ELF-1 (cell line): ENCODE measurements at places on chromosomes 7 and 10.

DNA sequence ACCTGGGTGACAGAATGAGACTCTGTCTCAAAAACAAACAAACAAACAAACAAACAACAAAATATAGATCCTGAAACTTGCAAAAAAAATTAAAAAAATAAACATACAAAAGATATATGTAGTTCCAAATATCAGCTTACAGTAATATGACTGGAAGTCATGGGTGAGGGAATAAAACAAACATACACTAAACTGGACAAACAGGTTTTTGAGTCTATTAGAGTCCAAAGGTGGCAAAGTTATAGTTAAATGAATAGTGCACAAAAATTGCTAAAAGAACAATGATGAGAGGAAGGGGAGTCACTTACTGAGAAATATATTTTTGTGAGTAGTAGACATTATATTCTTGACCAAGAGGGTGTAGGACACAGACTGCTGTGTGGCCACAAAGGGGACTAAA, 16.7 kb upstream of the RSBN1L start:
- no peak for DNase-seq

GRCh38 chr7:40753455-40753854, 618.6 kb downstream of the SUGCT start:
- no peak for DNase-seq

GRCh38 chr10:129046065-129046681, 420.9 kb upstream of the MGMT start:
- DNase-seq: no peak

GRCh38 chr7:157000741-157001653, 9.5 kb downstream of the MNX1 start:
- DNase-seq: no peak

DNA sequence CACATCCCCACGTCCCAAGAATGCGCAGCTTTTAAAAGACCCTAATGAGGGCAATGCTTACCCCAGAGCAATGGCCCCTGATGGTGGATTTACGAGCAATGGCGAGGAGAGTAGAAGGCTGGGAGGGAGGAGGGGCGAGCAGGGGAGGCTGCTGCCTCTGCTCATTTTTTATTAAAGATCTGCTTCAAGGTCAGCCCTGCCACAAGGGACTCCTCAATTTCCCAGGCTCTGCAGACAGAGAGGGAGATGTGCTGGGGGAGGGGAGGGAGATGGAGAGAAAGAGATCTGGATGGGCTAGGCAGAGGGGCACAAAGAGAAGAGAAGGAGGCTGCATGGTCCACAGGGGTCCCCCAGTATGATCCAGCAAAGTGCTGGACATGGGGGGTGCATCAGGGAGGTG, 7.8 kb upstream of the SRRM3 start:
- no peak for DNase-seq

DNA sequence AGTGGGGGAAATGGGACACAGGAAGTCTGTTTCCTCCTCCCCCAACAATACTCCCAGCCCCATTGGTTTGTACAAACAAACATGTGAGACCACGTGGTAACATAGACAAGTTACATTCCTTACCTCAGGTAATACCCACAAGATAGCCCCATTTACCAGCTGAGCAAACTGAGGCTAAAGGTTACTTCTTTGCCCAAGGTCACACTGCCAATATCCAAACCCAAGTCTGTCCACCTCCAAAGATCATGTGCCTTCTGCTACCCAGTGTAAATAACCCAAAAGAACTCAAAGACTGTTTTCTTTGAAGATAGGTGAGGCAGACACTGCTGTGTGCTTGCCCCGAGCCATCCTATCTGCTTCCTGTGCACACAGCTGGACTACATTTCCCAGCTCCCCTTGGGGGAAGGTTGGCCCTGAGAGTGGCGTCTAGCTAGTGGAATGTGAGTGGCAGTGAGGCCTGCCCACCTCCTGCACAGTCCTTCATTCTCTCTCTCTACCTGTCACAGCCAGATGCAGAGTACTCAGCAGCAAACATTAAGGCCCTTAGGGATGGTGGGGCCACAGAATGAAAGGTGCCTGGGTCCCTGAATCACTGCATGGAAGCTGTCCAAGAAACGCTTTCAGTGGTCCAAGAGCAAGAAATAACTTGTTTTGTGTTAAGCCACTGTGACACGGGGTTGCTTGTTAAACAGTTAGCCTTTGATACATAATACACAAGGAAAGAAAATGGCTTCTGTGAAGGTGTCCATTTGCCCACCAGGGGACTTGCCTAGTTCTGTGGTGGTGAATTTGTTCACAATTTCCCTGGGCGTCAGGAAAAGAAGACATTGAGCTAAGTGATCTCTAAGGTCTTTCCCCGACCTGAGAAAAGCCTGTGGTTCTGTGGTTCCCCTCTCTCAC, 257.7 kb upstream of the NFE2L3 start:
- DNase-seq: peak; percentile 82

DNA sequence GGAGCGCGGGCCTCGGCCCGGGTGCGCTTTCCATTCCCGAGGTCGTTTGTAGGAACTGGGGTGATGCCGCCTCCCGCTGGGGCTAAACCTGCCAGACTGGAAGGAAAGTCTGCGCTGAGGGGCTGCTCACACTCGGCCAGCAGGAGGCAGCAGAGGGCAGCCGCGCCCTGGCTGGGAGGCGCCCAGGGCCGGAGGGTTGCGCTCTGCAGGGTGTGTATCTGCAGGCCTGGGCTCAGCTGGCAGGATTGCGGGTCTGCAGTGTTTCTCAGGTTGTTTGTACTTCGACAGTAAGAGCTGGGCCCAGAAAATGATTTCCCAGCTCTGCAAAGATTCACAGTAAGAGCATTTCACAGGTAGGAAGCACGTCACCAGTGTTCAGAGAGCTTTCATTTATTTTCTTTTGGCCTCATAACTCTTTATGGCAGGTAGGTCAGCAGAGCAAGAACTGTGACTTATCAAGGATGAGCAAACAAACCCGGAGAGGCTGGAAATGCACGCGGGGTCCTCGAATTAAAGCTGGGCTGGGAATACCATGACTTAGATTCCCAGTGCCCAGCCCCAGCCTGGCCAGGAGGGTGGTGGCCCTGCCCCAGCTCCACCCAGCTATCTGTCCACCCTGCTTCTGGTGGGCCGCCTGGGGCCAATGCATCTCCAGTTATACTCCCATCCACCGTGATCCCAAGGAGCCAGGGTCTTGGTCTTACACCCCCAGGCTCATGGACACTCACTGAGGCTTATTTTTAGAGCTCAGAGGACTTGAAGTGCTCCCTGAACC, 15.2 kb upstream of the PPP2R2D start:
- DNase-seq: peak; percentile 89

DNA sequence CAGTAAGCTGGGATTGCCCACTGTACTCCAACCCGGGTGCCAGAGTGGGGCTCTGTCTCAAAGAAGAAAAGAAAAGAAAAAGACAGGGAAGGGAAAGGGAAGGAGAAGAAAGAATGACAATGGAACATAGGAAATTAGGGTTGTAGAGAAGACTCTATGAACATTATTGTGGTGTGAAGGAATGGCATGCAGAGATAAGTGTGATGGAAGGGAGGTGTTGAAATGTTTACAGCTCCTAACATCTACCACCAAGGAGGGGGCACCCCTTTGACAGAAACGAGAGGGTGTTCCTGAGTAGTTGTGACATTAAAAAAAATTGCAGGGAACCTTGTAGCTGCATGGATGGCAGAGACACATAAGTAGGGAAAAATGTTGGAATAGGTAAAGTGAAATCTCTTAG, 27.5 kb downstream of the AUTS2 start:
- no peak for DNase-seq

GRCh38 chr7:122942059-122942458, 53.4 kb downstream of the TAS2R16 start:
- DNase-seq: no peak

GRCh38 chr10:102669206-102670064, 25.2 kb downstream of the TRIM8 start:
- peak; percentile 70 for DNase-seq

DNA sequence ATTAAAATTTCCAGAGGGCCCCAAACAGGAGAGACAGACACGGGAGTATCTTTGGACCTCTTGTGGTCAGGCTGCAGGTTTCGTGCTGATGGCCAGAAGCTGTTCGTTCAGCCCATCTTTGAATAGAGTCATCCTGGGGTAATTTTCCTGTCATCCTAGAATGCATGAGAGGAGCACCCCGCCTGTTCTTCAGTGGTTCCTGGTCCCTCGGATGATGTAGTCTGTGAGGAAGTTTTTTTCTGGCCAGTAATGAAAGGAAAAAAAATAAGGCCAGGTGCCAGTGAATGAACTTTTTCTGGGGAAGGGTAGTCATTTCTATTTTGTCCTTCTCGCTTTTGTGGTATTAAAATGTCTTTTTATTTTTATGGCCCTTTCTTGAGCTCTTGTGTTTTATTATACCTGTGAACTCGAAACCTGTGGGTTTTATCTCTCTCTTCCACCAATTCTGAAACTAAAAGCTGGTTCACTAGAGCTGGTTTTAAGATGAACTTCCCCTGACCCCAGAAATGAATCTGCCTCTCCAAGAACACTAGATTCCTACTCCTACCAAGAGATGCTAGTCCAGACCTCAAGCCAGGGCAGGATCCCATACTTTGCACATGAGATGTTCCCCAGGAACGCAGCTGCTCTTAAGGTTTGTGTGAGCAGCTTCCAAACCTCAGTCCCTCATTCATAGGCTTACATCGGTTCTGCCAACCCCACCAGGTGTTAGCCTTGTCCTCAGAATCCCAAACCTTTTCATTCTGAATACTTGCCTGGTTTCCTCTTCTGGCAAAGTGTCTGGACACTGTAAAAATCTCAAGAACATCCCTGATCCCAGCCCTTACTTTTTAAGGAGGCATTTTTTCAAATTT, 15.4 kb upstream of the MEST start:
- no peak for DNase-seq

GRCh38 chr7:25158966-25159365, 33.9 kb upstream of the CYCS start:
- DNase-seq: no peak

GRCh38 chr7:157465891-157466866, 129.4 kb downstream of the DNAJB6 start:
- DNase-seq: peak; percentile 0

- DNase-seq: no peak
These were observed 41.6 kb downstream of the PROSER2 start for GRCh38 chr10:11864727-11865126.
